ENCODE measurements at places on chromosomes 11 and 22. TPM values are rescaled to one million over a fixed set of nuclear protein-coding genes. Genes with fewer than 3 reads are reported as not detected.

Gene ACR
- total RNA-seq: not detected

Gene F2
- total RNA-seq: not detected

Gene CCDC188
- total RNA-seq: 0.51 TPM

Gene DRAP1
- 225 TPM for total RNA-seq

Gene SERPIND1
- not detected for total RNA-seq

Gene SCGB1C1
- total RNA-seq: not detected

Gene OR51I2
- total RNA-seq: not detected

Gene KDM4E
- total RNA-seq: not detected
